ENCODE measurements at places on chromosomes 5 and 9.

DNA sequence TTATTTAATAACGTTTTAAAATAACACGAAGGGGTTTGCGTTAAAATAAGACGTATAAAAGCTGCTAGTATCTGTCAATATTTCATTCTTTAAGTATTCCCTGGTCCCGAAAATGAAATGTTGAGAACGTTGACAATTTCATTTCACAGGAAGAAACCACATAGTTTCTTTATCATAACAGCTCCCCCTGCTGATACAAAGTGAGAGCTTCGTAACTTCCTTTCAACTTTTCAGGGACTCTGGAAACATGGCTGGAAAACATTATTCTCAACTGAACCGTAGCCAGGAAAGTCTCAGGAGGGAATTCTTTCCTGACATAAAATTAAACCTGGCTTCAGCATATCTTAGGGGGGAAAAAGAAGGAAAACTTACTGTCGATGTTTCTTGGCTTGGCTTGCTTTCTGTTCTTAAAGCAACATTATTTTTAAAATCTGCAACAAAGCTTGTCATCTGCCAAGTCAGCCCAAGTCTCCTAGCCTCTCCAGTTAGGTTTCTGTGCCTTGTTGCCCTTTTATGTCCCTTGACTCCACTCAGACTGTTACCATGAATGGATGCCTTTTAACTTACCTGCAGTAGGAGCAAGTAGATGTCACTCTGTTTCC is 122.9 kb upstream of the DAB2 start:
- DNase-seq, result no peak

GRCh38 chr9:119639287-119639955 is 270.2 kb upstream of the BRINP1 start:
- DNase-seq, result no peak

DNA sequence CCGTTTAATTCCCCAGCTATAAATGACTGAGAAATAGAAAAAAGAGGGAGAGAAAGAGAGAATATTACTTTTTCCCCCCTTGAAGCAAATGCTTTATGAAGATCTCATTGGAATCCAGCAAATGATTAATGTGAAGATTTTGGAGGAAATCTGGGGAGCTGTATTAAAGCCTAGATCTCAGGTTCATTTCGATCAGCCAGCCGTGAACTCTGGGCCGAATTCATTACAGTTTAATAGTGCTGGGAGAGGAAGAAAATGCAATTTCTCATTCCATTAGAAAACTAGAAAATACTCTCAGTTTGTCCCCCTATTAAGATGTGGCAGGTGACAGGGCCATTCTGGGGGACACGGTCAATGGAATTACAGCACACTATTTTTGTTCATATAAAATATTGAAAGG is 4.8 kb downstream of the OTP start:
- no peak for DNase-seq

DNA sequence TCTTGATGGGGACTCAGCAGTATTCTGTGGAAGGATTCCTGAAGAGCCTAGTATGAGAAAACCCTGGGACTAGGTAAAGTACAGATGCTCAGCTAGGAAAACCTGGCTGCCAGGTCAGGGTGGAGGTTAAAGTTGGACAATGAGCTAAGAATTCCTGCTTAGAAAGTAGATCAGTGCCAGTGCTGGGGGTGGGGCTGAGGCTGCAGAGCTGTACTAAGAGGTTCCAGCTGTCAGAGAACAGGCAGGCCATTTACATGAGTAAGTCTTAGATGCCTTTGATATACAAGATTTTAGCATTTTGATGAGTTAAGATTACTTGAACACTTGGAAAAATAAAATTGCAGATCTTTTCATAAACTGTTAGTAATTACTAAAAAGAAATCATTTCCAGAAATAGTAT is 332.3 kb upstream of the NUDT12 start:
- no peak for DNase-seq

GRCh38 chr5:126492939-126493338 is 69.7 kb downstream of the GRAMD2B start:
- DNase-seq, result no peak

GRCh38 chr5:84487963-84488362 is 103.3 kb upstream of the EDIL3 start:
- DNase-seq, result no peak

DNA sequence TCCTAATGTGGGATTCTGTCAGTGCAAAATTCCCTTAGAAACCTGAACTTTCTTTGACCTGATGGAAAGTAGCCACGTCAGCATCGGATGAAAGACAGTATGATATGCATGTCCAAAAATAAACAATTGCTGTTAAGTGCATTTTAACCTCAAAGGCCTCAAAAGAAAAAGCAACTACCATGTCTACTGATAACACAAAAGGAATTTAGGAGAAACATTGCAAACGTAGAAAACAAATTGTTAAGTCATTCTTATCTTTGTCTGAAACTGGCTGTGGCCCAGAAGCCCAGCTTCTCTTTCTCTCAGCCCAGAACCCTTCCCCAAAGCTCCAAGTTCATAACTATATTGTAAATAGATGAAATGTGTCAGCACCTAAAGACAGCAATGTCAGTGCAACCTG is 11.1 kb upstream of the LHFPL2 start:
- DNase-seq, result no peak

GRCh38 chr5:96336351-96336985 is 96.6 kb downstream of the PCSK1 start:
- peak; percentile 27 for DNase-seq

DNA sequence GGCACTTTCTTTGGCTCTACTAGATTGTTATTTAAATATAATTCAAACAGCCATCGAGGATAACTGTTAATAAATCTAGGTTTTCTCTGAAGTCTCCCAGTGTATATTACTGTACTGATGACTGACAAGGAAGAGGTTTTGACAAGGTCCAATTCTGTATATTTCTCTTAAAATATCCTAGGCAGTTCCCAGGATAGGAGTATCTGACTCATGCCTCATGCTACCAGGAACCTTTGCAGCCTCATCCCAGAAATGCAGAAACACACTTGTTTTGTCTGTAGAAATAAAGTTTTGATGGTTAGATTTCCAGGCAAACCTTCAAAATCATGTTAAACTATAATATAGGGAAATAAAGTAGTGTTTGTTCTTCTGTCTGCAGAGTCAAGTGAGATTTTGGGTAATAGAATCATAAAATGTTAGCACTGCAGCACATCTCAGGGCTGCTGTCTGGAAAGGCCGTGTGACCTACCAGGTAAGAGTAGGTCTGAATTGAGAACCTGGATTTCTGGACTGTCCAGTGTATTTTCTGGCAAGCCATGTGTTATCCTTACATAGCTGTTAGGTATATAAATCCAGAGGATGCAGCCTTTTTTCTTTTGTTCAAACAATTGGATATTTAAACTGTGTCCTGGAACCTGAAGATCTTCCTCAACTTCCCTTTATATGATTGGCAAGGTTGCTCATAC is 8.3 kb downstream of the UBE2D2 start:
- no peak for DNase-seq

DNA sequence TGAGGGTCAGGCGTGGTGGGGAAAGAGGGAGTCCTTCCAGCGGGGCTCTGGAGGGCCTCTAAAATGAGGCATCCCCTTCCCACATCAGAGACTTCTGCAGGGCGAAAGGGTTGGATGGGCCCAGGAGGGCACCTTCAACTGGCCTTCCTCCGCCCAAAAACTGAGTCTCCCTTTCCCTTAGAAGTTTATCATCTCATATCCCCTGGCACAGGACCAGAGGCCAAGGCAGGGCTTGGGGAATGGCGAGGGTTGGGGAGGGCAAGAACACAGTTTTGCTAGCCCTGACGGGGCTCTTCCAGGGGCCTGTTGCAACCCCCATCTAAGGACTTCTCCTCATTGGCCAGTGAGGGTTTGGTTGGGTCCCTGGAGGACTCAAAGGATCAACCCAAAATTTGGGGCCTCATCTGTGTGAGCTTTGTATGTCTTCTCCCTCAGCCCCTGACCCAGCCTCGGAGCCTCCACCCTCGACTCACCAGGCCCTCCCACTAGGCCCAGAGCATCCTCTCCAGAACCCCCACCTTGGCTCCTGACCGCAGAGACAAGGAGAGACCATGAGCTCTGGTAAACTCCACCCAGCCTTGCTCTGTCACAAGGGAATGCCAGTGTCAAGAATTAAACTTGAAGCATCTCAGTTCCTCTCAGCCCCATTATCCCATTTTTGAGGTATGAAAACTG is 24.1 kb downstream of the AQP7 start:
- DNase-seq, result no peak

- DNase-seq, result no peak
These were observed 358.9 kb downstream of the ARRDC3 start for GRCh38 chr5:91024206-91024605.

GRCh38 chr5:142120247-142120935 is 11.8 kb downstream of the NDFIP1 start:
- no peak for DNase-seq

GRCh38 chr5:77643654-77644370 is 5.3 kb upstream of the OTP start:
- DNase-seq, result no peak

GRCh38 chr5:142472306-142472951 is 147.6 kb upstream of the SPRY4 start:
- peak; percentile 3 for DNase-seq

- DNase-seq, result no peak
These were observed 81.8 kb downstream of the GDNF start for GRCh38 chr5:37757980-37758582.

GRCh38 chr5:33734537-33734936 is 157.3 kb downstream of the ADAMTS12 start:
- DNase-seq, result no peak

All from stimulated activated CD8-positive, alpha-beta memory T cell treated with anti-CD3 and anti-CD28 coated beads, Interleukin-4, amount 100 ng/mL, for 1 hour (primary cell).